ENCODE measurements at places on chromosomes 2 and 18.

DNA sequence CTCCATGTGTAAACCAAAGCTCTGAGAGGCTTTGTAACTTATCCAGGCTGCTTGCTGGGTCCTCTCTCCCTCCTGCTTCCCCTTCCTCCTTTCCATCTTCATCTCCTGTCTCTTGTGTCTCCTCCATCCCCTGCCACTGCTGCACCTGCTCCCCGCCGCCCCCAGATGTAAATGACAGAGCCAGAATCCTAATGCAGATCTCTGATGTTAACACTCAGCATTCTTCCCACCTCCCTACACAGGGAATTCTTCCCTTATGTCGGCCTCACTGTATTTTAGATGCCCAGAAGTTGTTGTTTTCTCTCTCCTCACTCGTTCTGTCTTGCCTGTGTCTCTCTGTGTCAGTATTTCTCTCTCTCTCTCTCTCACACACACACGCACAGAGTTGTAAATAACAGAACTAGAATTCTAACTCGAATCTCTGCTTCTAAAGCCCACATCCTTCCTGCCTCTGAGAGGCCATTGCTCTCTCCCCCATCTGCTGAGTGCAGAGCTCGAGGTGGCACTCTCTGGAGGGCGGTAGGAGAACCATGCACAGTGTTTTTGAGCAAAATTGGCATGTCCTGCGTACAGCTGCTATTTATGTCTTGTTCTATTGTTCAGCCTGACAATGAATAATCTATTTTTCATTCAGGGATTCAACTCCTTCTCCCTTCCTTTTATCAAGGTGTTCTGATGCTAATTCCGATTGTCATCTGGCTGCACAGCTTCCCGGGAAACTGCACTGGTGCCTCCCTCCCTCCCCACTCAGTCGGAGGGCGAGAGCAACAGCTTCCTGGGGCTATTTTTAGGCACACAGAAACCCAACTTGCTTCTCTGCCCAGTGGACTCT, 219.9 kb downstream of the SH3RF3 start:
- DNase-seq, result peak; percentile 18

DNA sequence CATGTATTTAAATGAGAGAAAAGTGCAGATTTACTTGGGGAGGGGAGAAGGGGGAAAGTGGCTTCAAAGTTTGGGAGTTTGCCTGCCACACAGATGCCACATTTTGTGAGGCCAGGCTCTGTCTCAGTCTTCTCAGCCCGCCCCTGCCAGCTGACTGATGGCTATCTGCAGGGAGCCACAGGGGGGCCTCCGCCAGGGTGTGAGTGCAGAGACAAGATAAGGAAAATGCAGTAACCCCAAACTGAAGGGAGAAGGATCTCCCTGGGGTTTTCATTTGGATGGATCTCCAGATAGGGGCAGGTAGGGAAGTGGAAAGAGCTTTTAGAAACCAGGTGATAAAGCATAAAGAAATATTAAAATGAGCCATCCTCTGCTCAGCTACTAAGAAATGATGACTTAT, 128.8 kb downstream of the ZNF521 start:
- DNase-seq, result no peak

GRCh38 chr2:236205867-236206645, 37.9 kb upstream of the GBX2 start:
- no peak for DNase-seq

- no peak for DNase-seq
Measured at GRCh38 chr18:49563701-49564517, 2.1 kb downstream of the LIPG start.

DNA sequence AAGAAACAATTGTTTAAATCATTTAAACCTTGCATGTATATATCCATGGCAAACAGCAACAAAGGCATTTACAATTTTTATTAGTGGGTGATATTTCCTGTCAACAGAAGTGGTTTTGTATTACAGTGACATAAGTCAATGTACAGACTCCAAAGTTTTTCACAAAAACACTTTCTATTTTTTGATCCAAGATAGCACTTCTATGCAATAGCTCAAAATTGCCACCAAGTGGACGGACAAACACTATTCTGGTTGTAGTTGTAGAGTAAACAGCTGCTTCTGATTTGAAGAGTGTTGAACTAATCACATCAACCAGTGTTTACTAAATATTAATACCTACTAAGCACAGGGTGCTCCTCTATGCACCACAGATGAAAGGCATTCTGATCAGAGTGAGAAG, 421.4 kb downstream of the NCKAP5 start:
- no peak for DNase-seq

GRCh38 chr2:31274401-31275075, 40.6 kb downstream of the EHD3 start:
- DNase-seq, result no peak

DNA sequence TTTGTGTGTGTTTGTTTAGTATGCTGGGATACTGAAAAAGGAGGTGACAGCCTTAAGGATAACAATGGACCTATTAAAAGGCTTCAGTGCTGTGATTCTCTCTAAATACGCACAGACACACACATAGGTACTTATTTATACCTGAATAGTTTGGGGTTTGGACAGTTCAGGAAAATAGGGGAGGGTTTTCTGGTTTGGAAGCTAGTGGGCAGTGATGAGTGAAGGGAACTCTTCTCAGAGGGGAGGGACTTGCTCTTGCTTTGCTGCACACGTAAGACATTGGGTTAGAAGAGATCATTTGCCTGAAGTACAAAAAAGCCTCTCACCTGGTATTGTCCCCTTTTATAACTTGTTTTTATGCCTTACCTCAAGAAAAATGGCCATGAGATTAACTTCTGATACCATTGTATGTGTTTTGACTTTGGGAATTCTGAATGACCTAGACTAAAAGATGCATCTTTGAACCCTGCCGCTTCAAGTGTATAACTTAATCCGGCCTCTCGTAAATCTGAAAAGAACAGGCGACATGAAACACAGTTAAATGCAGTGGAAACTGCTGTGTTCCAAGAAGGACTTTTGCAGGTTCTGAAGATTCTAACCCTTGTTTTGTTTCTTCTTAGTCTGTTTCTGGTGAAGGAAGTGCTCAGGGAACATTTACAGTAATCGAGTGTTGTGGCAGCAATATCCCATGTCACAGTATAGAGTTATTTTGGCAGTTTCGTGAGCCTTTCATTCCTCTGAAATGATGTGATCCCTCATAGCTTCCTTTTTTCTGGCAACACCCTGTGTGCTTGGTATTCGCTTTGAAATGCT, 2.5 kb downstream of the CRIM1 start:
- DNase-seq, result no peak

DNA sequence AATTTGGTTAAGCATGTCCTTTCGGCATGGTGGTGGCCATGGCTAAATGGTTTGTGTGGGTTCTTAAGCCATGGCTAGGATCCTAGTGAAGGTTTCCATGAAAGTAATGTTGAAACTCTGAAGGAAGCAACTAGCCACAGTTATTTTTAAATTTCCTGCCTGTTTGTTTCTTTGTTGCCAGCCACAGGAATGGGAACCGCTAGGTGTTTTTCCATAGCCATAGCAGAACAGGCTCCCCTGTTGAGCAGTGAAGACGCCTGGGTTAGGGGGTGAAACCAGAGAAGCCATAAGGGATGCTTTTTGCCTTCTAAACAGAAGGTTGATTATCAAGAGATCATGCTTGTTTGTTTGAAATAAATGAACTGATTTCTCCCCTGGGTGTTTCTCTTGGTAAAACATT, 60.1 kb upstream of the CHMP1B start:
- no peak for DNase-seq

- DNase-seq, result no peak
Measured at GRCh38 chr2:217919781-217920351, 82.9 kb downstream of the TNS1 start.

GRCh38 chr2:69827796-69828540, 1.5 kb upstream of the GMCL1 start:
- no peak for DNase-seq

DNA sequence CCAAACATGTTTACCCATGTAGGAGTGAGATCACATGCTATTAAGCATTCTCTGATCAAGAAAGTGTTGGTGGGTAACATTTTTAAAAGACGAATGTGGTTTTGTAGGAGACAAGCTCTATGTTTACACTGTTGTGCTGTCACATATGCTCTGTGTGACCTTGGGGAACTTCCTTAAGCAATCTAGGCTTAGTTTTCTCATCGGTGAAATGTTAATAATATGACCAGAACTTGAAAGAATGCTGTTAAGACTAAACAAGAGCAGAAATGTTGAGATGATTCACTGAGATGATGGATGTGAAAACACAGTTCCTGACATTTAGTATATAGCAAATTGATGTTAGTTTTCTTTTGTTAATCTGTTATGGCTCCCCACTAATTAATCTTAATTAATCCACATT, 860.9 kb upstream of the CNTNAP5 start:
- DNase-seq, result no peak

DNA sequence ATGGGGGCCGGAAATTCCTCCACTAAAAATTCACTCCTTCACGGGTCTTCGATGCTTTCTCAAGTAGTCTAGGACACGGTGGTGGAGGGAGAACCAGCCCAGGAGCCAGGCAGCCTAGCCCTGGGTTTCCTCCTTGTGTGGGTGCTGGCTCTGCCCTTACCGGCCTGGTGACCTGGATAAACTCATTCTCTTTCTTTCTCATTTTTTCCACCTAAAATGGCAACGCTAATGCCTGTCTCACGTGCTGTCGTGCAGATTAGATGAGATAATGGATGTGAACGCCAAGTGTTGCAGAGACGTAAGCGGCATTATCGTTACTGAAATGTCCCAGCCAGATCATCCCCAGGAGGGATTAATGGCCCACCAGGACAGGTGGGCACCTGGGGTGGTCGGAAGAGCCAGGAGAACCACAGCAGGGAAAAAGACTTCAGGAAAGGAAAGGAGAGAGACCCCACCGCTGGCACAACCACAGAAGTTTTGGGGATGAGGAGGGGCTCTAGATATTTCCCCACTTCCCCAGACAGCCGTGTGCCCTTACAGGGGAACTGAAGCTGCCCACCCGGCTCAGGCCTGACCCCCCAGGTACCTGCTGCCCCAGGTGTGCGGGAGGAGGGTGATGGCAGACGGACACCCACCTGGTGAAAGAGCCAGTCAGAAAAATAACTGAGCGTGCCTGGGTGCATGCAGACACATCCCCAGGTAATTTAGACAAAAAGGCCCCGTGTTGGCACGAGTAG, 100.8 kb upstream of the ASAP2 start:
- no peak for DNase-seq

GRCh38 chr2:25936889-25937545, 45.3 kb downstream of the KIF3C start:
- no peak for DNase-seq

Data from stimulated activated CD8-positive, alpha-beta memory T cell treated with anti-CD3 and anti-CD28 coated beads, Interleukin-7, amount 100 ng/mL, for 1 hour (primary cell).